ENCODE measurements at places on chromosomes 5 and 9.
A peak's percentile ranks its signal among the peaks of the same experiment; 100 is the strongest.

- DNase-seq: no peak
These were observed 40.7 kb downstream of the CNTRL start for GRCh38 chr9:121115466-121115865.

DNA sequence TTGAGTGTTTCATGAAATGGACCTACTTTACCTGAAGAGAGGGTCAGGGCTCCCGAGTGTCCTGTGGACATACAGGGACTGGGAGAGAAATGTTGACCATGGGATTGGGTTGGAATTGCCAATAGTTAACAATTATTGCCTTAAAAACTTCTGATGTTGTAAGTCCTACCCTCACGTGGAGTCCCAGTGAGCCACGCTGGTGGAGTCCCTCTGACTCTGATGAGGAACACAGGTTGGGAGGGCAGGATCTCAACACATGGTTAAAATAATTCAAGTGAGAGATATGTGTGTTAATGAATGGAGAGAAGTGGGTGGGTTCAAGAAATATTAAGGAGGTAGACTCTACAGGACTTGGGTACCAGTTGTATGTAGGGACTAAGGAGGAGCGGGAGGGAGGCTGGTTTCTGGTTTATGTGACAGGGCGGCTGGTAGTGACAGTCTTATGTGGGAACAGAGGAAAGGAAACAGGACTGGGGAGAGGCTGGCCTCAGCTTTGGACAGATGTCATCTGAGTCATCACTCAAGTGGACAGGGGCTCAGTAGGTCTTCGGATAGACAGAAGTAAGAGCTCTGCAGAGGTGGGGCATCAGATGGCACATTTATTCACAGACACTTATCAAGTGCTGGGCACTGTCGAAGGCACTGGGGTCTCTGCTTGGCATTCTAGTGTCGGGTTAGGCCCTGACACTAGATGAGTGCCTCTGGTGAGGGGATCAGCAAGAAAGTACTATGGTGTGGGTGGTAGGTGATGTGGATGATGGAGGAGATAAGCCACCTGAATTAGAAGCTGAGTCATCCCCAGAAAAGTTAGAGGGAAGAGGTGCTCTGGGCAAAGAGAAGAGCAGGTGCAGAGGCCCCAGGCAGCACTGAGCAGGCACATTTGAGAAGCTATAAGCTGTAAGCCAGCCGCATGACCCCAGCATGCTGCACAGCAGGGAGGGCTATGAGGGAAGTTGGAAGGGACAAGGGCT is 27.2 kb downstream of the MAML1 start:
- no peak for DNase-seq

- DNase-seq: no peak
These were observed 61.7 kb downstream of the TRIO start for GRCh38 chr5:14204785-14205321.

DNA sequence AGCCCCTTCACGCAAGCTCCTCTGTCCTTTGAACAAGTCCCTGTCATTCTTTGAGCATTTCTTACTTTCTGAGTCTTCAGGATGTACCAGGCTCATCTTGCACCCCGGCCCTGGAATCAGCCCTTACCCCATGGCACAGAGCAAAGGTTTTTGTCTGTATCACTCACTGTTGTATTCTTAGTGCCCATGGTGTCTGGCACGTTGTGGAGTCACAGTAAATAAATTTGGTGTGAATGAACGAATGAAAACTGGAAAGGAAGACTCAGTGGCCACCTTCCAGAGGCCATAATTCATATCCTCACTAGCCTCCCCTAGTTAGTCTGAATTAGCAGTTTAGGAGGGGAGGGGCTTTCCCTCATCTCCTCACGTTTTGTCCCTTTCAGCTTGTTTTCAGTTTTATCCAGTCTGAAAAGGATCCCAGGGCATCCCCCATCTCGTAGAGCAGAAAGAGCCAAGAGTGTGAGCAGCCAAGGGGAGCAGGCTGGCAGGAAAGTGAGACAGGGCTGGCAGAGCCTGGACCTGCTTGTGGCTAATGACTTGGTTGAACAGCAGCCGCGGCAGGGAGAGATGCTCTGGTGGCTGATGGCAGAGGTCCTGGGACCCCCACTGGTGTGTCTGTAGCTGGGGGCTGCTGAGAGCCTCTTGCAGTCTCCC is 42.7 kb downstream of the ZNF618 start:
- no peak for DNase-seq

- no peak for DNase-seq
These were observed 227.1 kb upstream of the CYLC2 start for GRCh38 chr9:102768002-102768401.

DNA sequence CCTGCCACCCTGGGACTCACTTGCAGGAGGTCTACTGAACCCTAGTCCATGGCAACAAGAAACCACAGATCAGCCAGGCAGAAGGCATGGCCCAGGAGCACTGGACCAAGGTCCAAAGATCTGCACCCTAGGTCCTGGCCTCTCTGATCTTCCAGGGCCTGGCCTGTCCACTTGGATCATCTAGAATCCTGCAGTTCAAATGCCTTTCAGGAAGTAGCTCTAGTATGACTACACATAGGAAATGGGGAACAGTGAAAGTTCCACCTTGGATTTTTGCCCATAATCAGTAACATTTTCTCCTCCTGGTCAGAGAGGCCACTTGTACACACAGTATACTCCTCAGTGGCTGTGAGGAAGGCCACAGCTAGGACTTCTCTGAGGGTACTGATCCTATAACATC is 11.5 kb downstream of the ANXA6 start:
- DNase-seq: no peak

DNA sequence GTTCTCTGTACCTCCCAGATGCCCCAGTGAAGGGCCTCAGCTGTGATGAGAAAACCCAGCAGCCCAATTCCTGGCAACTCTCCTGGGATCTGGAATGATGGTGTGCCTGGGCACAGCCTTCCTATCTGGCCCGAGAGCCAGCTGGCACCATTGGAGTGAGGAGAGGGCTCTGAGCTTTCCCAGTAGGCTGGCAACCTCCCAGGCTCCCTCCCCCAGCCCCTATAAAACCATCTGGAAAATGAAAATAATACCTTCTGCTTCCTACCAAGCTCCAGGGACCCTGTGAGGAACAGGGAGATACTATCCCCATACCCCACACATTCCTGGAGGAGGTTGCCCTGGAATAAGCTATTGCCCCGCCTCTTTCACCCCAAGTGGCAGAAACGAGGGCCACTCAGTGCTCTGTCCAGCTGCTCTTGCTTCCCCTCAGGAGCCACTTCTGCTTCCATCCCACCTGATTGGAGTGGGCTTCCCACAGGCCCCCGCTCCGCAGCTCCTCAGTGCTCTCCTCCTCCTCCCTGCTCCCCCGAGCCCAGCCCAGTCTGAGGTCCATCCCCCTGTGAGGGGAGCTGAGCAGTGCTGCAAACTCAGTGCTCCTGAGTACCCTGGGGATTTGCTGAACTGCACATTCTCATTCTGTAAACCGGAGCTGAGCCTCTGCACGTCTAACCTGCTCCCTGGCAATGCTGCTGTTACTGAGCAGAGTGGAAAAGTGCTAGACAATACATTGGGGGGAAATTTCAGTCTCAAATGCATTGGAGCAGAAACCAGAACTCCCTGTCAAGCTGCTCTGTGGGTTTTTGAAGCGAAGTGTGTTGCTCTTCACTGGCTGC is 74.7 kb downstream of the THBS4 start:
- peak; percentile 55 for DNase-seq

GRCh38 chr9:93954434-93955061 is 607 bp downstream of the BARX1 start:
- DNase-seq: peak; percentile 87

DNA sequence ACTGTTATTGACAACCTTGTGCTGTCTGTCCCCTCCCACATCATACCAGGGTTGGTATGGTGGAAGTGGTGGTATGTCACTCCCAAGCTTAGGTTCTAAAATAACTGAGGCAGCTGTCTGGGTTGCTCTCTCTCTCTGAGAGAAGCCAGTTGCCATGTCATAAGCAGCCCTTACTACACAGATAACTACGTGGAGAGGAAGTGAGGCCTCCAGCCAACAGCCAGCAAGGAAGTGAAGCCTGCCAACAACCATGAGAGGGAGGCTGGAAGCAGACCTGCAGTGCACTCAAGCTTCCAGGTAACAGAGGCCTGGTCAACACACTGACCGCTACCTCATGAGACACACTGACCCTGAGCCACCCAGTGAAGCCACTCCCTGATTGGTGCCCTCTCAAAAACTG is 18.6 kb downstream of the CTNNAL1 start:
- DNase-seq: no peak

DNA sequence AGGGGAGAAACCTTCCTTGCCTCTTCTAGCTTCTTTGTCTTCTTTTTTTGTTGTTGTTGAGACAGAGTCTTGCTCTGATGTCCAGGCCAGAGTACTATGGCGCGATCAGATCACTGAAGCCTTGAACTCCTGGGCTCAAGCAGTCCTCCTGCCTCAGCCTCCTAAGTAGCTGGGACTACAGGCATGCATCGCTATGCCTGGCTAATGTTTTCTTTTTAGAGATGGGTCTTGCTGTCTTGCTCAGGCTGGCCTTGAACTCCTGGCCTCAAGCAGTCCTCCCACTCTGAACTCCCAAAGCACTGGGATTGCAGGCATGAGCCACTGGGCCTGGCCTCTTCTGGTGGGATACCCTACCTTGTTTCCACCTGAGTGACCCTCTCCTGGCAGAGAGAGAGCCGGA is 3.4 kb upstream of the PAXX start:
- no peak for DNase-seq

DNA sequence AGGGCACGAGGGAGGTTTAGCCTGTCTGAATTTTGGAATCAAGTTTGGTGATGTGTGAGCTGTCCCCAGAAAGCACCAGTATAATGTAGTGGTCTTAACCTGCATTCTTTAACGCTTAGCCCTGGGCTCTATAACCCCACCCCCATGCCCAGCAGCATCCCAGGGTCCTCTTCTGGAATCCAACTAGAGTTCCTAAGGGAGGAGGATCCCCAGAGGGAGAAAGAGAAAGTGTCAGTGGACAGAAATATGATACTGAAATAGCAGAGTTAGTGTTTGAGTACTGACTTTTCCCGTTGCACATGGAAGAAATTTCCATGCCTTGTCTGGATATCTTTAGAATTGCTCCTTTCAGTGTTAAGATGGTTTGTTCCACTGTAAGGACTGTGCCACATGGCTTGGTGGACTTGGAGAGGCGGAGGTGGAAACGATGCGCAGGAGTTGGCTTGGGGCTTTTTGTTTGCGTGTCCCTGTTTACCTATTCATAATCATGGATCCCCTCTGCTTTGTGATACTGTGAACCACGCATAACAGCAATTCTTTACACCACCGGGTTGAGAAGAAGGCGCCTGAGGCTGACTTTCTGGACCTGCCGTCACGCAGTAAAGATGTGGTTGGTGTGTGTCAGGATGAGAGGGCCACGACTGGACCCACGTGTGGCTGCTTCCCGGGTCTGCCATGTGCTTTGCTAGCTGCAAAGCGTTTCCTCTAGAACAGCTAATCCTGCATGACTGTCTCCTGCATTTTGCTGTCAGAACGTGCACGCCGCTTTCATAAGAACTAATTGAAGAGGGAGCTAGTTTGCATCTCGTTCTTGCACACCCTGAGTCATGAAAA is 142.3 kb downstream of the SMARCA2 start:
- no peak for DNase-seq

DNA sequence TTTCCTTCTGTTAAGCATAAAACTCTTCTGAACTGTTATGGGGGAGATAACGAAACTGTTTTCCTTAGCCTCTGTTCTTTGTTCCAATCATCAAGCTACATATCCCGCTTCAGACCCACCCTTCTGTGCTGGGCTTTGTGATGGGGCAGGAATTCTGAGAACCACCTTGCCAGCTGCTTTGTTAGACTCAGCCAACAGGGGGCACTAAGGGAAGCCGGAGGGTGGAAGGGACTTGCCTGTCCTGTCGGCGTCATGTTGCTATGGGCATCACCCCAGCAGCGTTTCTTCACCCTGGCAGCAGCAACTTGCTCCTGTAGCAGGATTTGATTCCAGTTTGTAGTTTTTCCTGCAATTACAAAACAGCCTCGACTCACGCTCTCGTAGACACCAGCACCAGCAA is 169.1 kb downstream of the CAAP1 start:
- DNase-seq: peak; percentile 52

- no peak for DNase-seq
These were observed 8.6 kb upstream of the PRRC1 start for GRCh38 chr5:127508644-127509373.

DNA sequence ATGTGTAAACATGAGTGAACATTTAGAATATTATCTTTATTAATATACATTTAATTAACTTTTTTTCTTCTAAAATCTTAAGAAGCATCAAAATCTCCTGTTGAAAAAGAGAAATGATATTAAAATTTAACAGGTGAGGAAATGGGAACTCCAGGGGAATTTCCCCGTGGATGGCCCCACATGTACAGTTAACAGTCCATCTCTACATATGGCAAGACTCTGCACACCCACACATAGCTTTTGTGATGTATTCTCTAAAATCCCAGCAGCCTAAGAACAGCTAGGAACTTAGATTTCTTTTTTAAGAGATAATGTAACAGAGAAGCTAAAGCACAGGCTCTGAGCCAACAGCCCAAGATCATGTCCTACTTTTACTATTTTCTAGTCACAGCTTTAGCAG is 556.3 kb upstream of the RGMB start:
- no peak for DNase-seq

DNA sequence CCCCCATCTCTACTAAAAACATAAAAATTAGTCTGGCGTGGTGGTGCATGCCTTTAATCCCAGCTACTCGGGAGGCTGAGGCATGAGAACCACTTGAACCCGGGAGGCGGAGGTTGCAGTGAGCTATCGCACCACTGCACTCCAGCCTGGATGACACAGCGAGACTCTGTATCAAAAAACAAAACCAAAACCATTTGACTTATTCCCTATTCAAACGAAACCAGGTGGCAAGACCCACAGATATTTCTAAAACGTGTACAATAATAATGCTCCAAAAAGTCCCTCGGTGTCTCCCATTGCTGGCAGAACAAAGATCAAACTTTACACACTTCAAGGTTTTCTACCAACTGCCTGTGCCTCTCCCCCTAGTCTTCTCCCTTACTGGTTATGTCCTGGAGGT is 29.8 kb downstream of the HMGCR start:
- DNase-seq: no peak

- no peak for DNase-seq
These were observed 5.3 kb upstream of the TXN start for GRCh38 chr9:110261632-110262031.

- DNase-seq: peak; percentile 8
These were observed 636.3 kb downstream of the GABRG2 start for GRCh38 chr5:162703914-162704313.

DNA sequence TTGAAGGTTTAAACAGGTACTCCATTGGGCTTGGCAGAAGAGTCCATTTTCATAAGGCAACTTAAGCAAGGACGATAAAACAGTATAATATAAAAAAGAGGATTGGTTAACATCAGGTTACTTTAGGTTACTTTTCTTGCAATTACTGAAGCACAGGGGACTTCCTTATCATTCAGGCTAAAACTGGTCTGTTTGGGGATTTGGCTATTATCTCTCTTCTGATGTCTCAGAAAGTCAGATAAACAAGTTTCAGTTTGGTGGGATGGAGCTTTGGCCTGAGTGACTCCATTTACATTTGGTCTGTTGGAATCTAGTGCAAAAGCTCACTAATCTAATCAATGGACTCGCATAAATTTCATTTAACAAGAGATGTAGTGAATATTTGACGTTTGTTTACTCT is 8.0 kb downstream of the GAPT start:
- no peak for DNase-seq

All from H7 (cell line).